ENCODE measurements at places on chromosomes 12 and 14. TPM values are rescaled to one million over a fixed set of nuclear protein-coding genes. Genes with fewer than 3 reads are reported as not detected.
A peak's percentile ranks its signal among the peaks of the same experiment; 100 is the strongest.

DNA sequence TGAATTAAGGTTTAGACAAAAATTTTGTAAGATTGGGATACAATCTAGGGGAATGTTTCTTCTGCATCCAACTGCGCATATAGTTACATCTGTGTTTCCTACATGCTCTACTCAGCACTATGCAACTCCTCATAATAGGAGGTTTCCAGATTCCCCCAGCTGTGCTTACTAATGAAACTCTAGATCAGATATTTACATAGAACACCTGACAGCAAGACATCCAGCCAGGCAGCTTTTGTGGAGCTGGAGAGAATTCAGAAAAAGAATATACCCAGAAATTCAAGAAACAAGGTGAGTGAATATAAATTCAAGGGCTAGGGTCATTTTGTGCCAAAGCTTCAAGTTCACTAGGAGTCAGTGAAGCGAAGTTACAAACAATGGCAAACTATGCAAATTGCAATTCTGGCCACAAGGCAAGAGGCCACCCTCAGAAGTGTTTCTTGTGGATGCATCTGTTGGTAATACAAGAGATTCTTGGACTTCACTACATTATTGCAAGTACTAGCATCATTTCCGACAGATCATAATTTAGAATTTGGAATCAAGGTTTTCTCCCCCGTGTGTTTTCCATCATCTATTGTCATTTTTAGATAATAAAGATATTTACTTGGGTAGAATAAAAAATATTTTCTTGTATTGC is 341.2 kb upstream of the NAV3 start:
- H3K4me1 ChIP-seq: no peaks in the 10 kb centered on the region
- H3K4me3 ChIP-seq: no peak overlapping the region
- H3K36me3 ChIP-seq: no peaks in the 10 kb centered on the region
- no peak overlapping the region for H3K27ac ChIP-seq
- DNase-seq: no peak

Gene EFS
- total RNA-seq: 0.23 TPM

GRCh38 chr12:5043589-5044419 is at the start of gene KCNA5:
Gene KCNA5, plus strand, starts transcription at chr12:5043879. Its CDS starts 269 bp downstream, at chr12:5044148.
- no peaks in the 10 kb centered on the region for H3K4me1 ChIP-seq
- no peak for DNase-seq
- no peaks in the 10 kb centered on the region for H3K36me3 ChIP-seq
- H3K4me3 ChIP-seq: no peak within 1 kb of the TSS

Gene TPPP2
- not detected for total RNA-seq

DNA sequence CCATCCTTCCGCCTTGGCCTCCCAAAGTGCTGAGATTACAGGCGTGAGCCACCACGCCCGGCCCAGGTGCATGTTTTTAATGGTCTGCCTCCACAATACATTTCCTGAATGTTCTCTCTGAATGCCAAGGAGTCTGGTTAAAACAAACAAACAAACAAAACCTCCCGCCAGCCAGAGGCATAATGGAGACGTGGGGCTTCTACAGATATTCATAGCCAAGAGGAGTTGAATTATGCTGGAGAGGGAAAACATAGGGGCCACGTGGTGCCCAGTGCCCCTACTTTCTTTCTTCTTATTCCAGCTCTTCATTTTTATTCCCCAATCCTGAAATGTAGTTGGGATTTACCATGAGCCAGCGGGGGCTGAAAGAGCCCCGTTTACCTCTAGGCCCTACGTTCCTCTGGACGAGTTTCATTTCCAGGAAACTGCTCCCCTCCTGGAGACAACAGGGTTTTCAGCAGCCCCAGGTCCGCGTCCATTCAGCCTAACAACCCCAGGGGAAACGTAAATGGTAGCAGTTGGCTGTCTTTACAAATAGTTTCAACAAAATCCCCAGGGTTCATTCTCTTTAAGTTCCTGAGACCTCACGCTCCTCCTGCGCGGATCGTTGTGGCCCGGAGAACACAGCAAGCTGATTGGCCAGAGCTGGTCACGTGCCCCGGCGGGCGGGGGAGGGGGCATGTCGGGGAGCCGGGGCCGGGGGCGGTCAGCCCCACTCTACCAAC is 108.5 kb upstream of the ESRRB start:
- no peak for DNase-seq
- H3K27ac ChIP-seq: no peak overlapping the region
- H3K36me3 ChIP-seq: no peaks in the 10 kb centered on the region
- H3K27me3 ChIP-seq: peaks cover 4% of the 10 kb centered on the region

- H3K27me3 ChIP-seq: no peaks in the 10 kb centered on the region
- H3K4me3 ChIP-seq: no peak overlapping the region
- H3K27ac ChIP-seq: no peak overlapping the region
- DNase-seq: peak; percentile 67
- H3K4me1 ChIP-seq: peaks cover 10% of the 10 kb centered on the region
- no peaks in the 10 kb centered on the region for H3K36me3 ChIP-seq
Observed at GRCh38 chr12:123897221-123897620, 75.4 kb downstream of the CCDC92 start.

GRCh38 chr12:2035431-2036055 is 17.2 kb upstream of the CACNA1C start:
- H3K36me3 ChIP-seq: no peaks in the 10 kb centered on the region
- no peak for DNase-seq
- no peaks in the 10 kb centered on the region for H3K4me1 ChIP-seq
- H3K27ac ChIP-seq: no peak overlapping the region

DNA sequence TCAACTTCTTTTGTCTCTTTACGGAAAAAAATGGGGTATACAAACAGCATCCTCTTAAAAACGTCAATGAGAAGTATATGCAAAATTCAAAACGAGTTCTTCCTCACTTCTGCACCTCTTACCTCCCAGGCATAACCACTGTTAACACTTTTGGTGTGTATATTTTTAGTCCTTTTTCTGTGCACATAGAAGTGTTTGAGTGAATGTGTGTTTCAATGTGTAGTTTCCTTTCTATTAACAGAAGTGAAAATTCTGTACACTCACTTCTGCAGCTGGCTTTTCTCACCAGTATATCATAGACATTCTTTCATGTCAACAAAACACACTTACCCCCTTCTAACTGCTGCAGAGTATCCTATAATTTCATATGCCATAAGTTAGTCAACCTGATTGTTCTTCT is 5.4 kb downstream of the UBR7 start:
- H3K4me1 ChIP-seq: peaks cover 10% of the 10 kb centered on the region
- H3K4me3 ChIP-seq: no peak overlapping the region
- H3K27ac ChIP-seq: no peak overlapping the region
- H3K36me3 ChIP-seq: peaks cover 10% of the 10 kb centered on the region

GRCh38 chr12:126160912-126161311 is 1095.7 kb downstream of the AACS start:
- no peaks in the 10 kb centered on the region for H3K36me3 ChIP-seq
- H3K27ac ChIP-seq: no peak overlapping the region
- no peak for DNase-seq
- 0 out of 2 replicates have a peak, but pooled peaks cover 1% of the 10 kb centered on the region for H3K27me3 ChIP-seq
- H3K4me1 ChIP-seq: no peaks in the 10 kb centered on the region

- H3K4me3 ChIP-seq: no peak overlapping the region
- peak; percentile 73 for DNase-seq
- H3K27ac ChIP-seq: no peak overlapping the region
- H3K36me3 ChIP-seq: no peaks in the 10 kb centered on the region
- no peaks in the 10 kb centered on the region for H3K27me3 ChIP-seq
Observed at GRCh38 chr14:33777681-33778080, 173.2 kb downstream of the EGLN3 start.

Gene ACADS
- 14.5 TPM for total RNA-seq

- H3K36me3 ChIP-seq: no peaks in the 10 kb centered on the region
- peak overlapping the region; percentile 52 for H3K4me3 ChIP-seq
- no peak overlapping the region for H3K27ac ChIP-seq
- peak; percentile 47 for DNase-seq
- H3K27me3 ChIP-seq: peaks cover 26% of the 10 kb centered on the region
Observed at GRCh38 chr14:60327447-60328331, 78.7 kb downstream of the PPM1A start.

Gene JPH4
- total RNA-seq: not detected

DNA sequence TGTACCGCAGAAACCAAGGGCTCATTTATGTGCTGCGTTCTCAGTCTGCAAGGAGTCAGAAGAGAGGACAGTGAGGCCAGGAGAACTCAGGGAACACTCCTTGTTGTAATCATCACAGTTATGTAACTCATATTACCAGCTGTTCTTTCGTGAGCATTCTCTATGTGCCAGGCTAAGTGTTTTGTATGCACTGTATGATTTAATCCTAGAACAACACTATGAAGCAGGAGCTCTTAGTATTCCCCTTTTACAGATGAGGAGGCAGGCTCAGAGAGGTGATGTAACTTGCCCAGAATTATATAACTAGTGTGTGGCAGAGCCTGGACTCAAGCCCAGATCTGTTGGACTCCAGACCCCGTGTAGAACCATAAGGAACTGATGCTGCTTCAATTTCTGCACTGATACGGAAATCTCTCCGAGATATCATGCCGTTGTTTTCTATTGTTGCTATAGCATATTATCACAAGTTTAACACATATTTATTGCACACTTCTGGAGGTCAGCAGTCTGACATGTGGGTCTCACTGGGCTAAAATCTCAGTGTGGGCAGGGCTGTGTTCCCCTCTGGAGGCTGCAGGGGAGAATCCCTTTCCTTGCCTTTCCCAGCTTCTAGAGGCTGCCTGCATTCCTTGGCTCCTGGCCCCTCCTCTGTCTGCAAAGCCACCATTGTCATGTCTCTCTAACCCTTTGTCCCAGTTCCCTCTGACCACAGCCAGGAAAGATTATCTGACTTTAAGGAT is 16.3 kb upstream of the CD9 start:
- no peaks in the 10 kb centered on the region for H3K27me3 ChIP-seq
- peaks cover 31% of the 10 kb centered on the region for H3K4me1 ChIP-seq
- no peak overlapping the region for H3K27ac ChIP-seq
- no peaks in the 10 kb centered on the region for H3K36me3 ChIP-seq
- no peak for DNase-seq
- no peak overlapping the region for H3K4me3 ChIP-seq

Gene IL31
- not detected for total RNA-seq

DNA sequence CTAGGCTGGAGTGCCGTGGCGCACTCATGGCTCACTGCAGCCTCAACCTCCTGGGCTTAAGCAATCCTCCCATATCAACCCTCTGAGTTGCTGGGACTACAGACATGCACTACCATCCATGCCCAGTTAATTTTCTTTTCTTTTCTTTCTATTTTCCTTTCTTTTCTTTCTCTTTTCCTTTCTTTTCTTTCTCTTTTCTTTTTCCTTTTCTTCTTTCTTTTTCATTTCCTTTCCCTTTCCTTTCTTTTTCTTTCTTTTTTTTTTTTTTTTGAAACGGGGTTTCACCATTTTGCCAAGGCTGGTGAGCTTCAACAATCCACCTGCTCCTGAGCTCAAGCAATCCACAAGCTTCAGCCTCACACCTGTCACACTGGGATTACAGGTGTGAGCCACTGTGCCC is 60.1 kb upstream of the ACSS3 start:
- no peaks in the 10 kb centered on the region for H3K36me3 ChIP-seq
- no peak overlapping the region for H3K4me3 ChIP-seq
- no peaks in the 10 kb centered on the region for H3K27me3 ChIP-seq
- DNase-seq: no peak
- no peaks in the 10 kb centered on the region for H3K4me1 ChIP-seq

DNA sequence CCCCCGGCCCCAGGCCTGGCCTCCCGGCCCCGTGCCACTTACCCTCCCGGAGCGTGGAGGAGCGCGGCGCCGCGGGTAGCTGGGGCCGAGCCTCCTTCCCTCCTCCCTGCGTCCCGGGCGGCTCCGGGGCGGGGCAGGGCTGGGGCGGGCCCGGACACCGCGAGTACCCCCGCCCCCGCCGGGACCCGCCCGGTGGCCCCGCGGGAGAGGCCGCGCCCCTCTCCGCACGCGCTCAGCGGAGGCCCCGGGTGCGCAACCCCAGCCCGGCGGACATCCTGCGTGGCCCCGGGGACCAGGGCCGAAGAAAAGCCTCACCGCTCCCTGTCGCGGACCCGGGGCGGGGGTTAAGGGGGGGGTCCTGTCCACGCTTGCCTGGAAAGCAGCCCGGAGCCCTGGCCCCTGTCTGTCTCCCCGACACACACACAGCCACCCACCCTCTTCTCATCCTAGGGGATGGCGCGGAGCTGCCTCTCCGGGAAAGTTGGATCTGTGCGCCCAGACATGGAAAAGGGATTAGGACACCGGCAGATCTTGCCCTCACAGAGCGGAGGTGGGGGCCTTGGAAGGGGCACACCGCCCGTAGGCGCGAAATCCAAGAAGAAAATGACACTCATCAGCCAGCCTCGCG is at the start of gene SYNE3:
Gene SYNE3 (minus strand): TSS at position 97 of the 628 bp plus-strand sequence. CDS start 40,829 bp downstream, outside the sequence.
- no peaks in the 10 kb centered on the region for H3K36me3 ChIP-seq
- no peak within 1 kb of the TSS for H3K27ac ChIP-seq
- peaks cover 20% of the 10 kb centered on the region for H3K4me1 ChIP-seq
- H3K4me3 ChIP-seq: peak within 1 kb of the TSS; percentile 75
- peak; percentile 45 for DNase-seq

DNA sequence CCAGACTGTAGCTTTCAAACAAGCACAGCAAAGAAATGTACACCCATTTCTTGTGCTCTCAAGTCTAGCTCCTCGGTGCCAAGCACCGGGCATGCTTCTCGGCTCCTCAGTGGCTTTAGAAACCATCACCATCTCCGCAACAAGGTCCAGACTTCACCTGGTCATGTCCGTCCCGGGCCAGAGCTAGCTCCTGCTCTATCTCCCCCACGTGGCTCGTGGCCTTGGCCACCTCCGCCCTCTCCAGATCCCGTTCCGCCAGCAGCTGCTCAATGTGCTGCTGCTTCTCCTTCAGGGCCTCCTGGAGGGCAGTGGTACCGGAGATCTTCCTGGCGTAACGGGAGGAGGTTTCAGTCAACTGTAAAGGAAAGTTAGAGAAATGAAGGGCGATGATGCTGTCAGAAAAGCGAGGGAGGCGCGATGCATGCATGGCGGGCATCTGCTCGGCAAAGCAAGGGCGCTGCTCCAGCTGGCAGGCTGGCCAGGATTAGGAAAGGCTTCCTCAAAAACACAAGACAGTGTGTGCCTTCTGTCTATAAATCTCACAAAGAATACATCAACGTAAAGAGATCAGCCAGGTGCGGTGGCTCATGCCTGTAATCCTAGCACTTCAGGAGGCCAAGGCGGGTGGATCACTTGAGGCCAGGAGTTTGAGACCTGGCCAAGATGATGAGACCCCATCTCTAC is 67.4 kb downstream of the CLIP1 start:
- no peaks in the 10 kb centered on the region for H3K4me1 ChIP-seq
- H3K27ac ChIP-seq: no peak overlapping the region
- peaks cover 50% of the 10 kb centered on the region for H3K36me3 ChIP-seq
- H3K27me3 ChIP-seq: no peaks in the 10 kb centered on the region
- no peak for DNase-seq

DNA sequence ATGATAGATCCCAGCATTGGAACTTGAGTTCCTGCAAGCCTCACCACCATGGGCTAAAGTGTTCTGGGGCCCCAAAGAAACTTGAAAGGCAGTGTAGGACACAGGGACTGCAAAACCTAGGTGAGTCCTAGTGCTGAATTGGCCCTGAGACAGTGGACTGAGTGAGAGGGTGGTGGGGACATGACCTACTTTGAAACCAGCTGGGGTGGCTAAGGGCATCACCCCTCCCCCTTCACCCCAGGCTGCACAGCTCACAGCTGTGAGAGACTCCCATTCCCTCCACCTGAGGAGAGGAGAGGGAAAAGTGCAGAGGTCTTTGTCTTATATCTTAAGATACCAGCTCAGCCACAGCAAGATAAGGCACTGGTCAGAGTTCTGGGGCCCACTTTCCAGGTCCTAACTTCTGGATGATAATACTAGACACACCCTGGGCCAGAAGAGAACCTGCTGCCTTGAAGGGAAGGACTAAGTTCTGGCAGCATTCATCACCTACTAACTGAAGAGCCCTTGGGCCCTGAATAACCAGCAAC is 62.5 kb downstream of the MAPKAPK5 start:
- H3K4me1 ChIP-seq: no peaks in the 10 kb centered on the region
- no peaks in the 10 kb centered on the region for H3K36me3 ChIP-seq
- H3K4me3 ChIP-seq: no peak overlapping the region
- H3K27me3 ChIP-seq: no peaks in the 10 kb centered on the region
- DNase-seq: no peak

Gene KRT75
- total RNA-seq: 38.5 TPM

All from PC-3 (cell line).